ENCODE measurements at places on chromosomes 1 and 21.

DNA sequence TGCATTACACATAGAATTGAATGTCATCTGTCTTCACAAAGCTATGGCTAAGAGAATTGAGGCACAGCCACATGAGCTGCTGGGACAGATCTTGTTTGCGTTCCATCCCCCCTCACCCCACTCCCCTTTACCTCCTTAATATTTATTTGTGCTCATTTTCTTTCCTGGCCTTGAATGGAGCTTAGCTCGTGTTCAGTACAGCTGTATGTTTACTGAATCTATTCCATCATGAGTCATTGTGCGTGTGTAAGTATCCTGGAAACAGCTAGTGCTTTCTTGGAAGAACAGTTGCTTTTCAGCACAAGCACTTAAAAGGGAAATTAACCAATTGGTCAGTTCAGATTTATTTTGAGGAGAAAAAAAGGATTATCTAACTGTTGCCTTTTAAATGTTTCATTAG, 14.7 kb downstream of the PROX1 start:
- no peak for DNase-seq

GRCh38 chr1:181036107-181036836, 2.5 kb downstream of the MR1 start:
- DNase-seq, result no peak

DNA sequence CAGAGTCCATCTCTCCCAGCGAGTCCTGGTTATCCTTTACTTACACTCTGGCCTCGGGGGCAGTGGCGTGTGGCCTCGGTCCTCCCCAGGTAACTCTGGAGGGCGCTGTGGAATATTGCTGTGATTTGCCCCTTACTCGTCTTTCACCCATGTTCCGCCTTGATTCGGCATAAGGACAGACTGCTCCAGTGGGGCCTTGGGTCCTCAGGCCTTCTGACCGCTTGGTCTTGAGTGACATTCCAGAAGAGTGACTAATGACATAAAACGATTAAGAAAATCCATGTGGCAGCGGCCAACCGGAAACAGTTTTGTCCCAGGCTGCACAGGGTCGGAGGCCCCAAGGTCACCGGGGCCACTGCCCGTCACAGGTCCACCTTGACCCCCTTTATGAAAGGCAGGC, 11.0 kb downstream of the ICMT start:
- no peak for DNase-seq

GRCh38 chr1:150233359-150234308, 2.3 kb downstream of the ANP32E start:
- no peak for DNase-seq

- no peak for DNase-seq
Observed at GRCh38 chr1:100343897-100344296, 8.4 kb upstream of the CDC14A start.

GRCh38 chr1:19654386-19654785, 10.3 kb downstream of the NBL1 start:
- no peak for DNase-seq

- no peak for DNase-seq
Observed at GRCh38 chr1:178916448-178917174, 45.7 kb upstream of the ANGPTL1 start.

- peak; percentile 3 for DNase-seq
Observed at GRCh38 chr1:165828669-165829329, 1.4 kb downstream of the UCK2 start.

DNA sequence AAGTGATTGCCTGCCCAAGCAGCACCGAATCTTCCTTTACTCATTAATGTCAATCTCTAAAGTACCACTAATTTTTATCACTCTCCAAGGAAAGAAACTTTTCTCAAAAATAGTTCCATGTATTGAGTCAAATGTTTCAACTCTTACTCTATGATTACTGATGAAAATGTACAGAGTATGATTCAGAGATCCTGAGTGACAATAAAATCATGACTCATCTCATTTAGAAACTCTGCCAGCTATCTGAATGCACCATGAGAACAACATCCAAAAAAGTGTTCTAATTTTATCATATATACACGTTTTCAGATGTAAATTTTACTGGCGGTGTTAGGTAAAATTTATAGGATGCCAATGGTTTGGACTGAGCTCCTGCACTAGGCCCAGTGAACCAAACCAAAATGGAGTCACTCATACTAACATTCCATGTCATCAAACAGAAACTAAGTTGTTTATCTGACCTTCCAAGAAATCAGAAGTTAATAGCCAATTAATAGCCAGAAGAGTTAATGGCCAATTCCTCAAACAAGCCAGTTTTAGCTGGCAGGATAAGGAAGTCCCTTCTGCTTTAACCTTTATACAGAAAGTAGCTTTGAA, 22.6 kb downstream of the PLPPR5 start:
- no peak for DNase-seq

DNA sequence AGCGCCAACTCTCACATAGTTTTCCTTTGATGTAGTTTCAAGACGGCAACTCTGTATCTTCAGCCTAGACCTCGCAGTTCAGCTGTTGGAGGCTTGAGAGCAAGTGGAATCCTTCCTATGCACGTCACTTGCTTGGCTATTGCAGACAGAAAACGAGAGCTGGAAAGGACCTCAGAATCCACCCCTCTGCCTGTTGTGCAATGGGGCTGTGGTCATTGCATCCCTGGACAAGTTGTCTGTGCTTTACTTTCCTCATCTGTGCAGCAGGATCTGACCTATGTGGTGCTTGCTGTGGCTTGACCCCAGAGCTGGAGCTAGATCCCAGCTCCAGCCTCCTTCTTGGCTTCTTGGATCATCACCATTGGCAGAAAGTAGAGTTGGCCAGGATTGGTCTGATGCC, 50.0 kb upstream of the IGSF21 start:
- no peak for DNase-seq

DNA sequence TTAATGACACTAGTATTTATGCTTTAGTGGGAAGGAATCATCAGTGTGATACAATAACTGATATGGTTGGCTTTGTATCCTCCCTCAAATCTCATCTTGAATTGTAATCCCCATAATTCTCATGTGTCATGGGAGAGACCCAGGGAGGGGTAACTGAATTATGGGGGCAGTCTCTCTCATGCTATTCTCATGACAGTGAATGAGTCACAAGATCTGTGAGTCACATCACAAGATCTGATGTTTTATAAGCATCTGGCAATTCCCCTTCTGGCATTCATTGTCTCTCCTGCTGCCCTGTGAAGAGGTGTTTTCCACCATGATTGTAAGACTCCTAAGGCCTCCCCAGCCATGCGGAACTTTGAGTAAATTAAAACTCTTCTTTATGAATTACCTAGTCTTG, 1760.3 kb downstream of the NCAM2 start:
- no peak for DNase-seq

- DNase-seq, result peak; percentile 11
Observed at GRCh38 chr1:202237052-202237451, 43.5 kb downstream of the LGR6 start.

GRCh38 chr21:26168371-26168770, 2.2 kb downstream of the APP start:
- DNase-seq, result no peak

DNA sequence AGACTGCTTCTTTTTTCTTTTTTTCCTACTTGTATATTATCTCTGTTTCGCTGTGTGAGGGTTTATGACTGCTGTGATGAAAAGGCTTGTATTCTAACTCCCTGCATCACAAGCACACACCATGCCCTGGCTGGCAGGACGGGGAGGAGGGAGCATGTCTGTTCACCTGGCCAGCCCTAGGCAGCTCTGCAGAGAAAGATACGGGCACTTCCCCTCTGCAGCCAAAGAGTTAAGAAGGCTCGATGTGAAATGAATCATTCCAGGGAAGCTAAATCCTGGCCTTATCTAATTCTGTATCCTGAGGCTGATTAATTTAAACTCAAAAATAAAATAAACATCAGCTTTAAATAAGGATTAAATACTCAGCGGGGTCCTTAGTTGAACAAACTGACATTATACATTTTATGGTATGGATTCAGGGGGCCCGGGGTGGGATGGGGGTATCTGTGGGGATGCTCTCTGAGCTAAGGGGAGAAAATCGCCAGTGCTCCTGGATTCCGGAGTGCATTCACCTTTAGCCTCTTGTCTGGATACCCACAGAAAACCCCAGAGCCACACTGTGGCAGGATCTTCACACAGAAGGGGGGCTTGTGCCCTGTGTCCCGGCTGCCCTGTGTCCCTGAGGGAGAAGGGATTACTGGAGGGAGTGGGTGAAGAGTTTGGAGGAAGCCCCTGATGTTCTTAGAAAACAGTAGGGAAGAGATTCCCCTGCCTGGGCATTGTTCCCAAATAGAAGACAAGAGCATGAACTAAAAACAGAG, 321.5 kb downstream of the NPHP4 start:
- DNase-seq, result no peak

DNA sequence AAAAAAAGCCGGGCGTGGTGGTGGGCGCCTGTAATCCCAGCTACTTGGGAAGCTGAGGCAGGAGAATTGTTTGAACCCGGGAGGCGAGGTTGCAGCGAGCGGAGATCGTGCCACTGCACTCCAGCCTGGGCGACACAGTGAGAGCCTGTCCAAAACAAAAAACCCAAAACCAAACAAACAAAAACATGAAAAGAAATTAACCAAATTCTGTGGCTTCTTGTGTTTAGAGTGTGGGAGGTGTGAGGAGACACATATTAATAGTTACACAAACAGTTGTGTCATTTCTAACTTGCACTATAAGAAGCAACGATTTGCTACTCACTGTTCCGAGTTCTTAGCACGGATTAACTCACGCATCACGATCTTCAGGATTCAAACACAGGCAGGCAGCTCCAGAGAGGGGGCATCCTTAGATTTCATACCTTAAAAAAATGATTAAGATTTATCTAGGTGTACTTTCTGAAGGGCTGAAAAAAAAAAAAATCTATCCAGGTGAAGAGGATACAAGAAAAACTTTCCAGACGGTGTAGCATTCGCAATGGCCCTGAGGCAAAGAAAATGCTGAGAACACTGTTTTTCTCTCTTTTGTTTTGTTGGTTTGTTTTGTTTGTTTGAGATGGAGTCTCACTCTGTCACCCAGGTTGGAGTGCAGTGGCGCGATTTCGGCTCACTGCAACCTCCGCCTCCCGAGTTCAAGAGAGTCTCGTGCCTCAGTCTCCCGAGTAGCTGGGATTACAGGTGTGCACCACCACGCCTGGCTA, 713 bp upstream of the HMGCL start:
- DNase-seq, result no peak

- DNase-seq, result no peak
Observed at GRCh38 chr1:173347282-173347818, 129.8 kb upstream of the PRDX6 start.

DNA sequence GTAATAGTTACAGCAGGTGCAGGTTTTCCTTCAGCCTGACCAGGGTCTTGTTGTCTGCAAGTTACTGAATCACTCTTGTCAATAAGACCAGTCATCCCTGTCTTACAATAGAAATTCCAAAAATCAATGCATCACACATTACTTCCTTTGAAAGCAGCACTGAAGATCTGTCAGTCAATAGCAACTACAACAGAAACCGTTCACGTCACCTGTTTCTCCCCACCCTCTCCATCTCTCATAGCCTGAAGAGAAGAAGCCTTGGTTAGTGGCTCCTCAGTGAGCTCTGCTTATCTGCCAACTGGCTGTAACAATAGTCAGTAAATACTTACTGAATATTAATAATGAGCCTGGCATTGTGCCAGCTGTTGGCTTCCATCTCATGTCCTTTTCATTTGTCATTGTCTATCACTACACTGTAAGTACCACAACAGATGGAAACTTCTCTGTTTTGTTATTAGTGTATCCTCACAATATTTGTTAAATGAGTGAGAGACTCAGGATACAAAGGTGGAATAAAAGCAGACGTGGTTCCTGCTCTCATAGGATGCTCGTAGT, 195.2 kb downstream of the S1PR1 start:
- DNase-seq, result no peak

Measured in CD4-positive, alpha-beta T cell treated with Interleukin-1 beta for 1 hour (primary cell).